ENCODE measurements at places on chromosomes 3 and 15.

DNA sequence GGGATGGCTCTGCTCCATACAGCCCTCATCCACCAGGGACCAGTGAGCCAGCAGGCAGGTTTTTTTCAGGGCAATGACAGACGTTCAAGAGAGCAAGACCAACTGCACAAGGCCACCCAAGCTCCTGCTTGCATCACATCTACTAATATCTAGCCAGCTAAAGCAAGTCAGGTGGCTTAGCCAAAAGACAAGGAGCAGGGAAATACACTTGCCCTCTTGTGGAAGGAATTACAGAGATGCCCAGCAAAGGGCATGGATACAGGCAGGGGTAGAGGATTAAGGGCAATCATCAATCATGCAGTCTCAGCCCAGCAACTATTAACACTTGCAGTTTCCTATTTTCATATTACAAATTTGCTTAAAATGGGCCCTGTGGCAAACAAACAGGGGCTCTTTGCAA lies 81.5 kb upstream of the NTRK3 start:
- no peak for DNase-seq

DNA sequence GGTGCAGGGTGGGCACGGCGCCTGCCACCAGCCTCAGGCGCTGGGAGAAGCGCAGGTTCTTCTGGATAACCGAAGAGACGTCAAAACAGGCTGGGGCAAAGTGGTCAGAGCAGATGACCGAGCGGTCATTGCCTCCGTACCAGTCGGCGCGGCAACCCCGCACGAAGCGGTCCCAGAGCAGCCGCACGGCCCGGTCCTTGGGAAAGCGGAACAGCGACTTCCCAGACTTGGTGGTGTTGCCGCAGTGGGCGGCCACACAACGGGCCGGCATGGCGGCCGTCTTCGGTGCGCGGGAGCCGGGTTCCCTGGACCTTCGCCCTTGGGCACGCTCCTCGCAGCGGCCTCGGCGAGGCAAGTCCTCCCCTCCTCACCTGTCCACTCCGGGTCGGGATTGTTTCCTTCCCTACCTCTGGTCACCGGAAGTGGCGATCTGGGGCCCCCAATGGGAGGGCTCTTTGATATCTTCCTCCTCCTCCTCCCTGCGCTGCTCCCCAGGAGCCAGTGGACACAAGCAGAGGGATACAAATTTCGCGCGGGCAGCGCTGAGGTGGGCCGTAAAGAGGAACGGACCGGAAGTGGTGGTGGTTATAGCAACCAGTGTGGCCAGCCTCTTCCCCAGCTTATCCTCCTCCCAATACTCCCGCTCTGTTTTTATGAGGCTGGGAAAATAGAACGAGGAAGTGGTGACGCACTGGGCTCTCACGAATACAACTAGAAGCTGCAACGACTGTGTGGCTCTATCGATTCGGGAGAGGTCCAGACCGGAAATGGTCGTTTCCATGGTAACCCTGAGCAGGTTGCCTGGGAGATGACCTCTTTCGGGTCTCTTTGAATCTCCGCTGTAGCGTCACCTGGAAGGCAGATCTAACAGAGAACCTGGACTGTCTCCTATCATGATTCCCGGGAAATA lies at the start of the genes LRRC49 and THAP10:
TSS of gene LRRC49 (plus strand) at position 825 of the 910 bp plus-strand sequence. CDS start at position 894, 69 bp downstream.
TSS of gene THAP10 (minus strand) at position 432 of the 910 bp plus-strand sequence. CDS start at position 271, 161 bp downstream.
- peak; percentile 98 for DNase-seq

- no peak for DNase-seq
These were observed 19.8 kb upstream of the RBMS3 start for GRCh38 chr3:29261119-29261518.

- DNase-seq, result peak; percentile 20
These were observed 45.1 kb downstream of the APH1B start for GRCh38 chr15:63322541-63322940.

GRCh38 chr3:6039971-6040370 lies 820.9 kb upstream of the GRM7 start:
- no peak for DNase-seq

GRCh38 chr3:22007368-22007767 lies 256.4 kb upstream of the ZNF385D start:
- DNase-seq, result no peak

DNA sequence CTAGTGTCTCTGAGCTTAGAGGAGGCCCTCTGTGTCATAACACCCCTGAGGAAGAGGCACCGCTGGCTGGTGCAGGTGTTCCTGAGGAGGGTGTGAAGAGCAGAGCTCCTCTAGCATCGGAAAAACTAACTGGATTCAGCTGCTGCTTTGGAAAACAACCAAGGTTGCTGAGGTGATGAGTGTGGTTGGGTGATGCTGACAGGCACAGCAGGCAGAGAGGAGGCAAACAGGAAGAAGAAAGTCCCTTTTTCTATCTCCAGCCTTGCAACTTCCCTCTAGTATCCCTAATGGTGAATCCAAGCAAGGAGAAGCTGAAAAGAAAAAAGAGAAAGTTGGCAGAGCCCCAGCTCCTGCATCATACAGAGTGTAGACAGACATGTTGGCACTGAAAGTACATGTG lies 3.8 kb upstream of the OR4F15 start:
- no peak for DNase-seq

- DNase-seq, result no peak
These were observed 270.6 kb upstream of the HES1 start for GRCh38 chr3:193865339-193865738.

DNA sequence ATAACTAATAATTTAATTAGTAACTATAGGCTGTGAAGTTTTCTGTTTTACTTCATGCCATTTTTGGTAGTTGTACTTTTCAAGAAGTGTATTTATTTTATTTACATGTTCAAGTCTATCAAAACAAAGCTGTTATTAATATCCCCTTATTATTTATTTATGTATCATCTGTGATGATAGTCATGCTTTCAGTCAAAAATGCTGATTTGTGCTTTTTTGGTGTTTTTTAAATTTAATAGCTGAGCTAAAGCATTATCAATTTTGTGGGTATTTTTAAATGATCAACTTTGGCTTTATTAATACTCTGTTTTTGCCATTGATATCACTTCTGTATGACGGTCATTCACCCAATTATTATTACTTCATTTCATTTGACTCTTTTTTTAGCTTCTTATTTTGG lies 1229.2 kb upstream of the CADM2 start:
- DNase-seq, result no peak

Data from dermis microvascular lymphatic vessel endothelial cell (primary cell).